ENCODE measurements at places on chromosomes 3 and 15.

- DNase-seq = no peak
Observed at GRCh38 chr15:98938105-98938417, 69.5 kb downstream of the PGPEP1L start.

DNA sequence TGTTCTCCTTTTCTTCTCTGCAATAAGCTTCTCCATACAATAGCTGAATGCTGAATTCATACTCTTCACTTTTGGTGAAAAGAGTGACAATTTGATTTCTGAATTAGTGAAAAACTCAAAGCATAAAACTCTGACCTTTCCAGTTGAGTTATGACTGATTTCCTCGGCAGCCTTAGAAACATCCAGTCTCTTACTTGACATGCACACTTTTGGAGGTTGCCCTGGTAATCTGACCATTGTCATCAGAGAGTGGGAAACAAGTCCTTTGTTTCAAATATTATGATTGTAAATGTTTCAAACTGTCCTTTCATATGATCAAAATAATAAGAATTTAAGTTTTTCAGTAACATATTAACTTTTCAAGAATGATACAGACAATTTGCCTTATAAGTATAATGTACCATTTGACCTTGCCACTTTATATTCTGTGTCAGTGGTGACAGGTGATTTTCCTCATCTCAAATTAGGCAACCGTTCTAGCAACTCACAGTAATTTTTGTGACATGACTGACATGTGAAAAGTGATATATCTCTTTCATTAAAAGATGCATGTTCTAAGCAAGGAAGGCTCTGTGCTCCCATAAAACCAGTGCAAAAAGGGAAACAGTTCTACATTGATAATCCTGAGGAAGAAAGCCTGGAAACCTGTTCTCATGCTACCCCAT, 507.6 kb upstream of the ROBO2 start:
- no peak for DNase-seq

DNA sequence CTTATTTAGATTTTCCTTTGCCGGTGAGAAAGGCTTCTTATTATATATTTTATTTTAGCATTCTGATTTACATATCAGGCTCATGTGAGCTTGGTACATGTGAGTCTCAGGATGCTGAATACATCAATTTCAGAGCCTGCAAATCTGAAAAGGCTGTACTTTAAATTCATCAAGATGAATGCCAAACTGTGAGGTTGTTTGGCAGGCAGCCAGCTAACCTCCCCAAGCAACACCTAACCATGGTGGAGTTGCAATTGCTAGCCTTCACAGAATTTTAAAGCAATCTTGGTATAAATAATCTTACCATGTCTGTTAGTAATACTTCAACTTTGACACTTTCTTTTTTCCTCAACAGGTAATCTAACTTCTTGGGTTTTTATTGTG, 252.5 kb downstream of the CDIN1 start:
- no peak for DNase-seq

- no peak for DNase-seq
Observed at GRCh38 chr3:157861076-157861765, 245.0 kb downstream of the SHOX2 start.

- DNase-seq = no peak
Observed at GRCh38 chr3:181623924-181624694, 87.6 kb upstream of the SOX2 start.

- no peak for DNase-seq
Observed at GRCh38 chr15:89141885-89142284, 53.6 kb downstream of the ABHD2 start.

DNA sequence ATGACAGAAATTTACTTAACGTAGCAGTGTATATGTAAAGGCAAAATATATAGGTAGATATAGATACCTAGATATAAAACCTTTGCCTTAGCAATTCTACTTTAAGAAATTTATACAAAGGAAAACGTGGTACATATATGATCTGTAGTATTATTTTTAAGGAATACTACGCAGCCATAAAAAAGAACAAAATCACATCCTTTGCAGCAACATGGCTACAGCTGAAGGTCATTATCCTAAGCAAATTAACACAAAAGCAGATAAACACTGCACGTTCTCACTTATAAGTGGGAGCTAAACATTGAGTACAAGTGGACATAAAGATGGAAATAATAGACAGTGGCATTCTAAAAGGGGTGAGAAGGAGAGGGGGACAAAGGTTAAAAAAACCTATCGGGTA, 14.8 kb upstream of the LIPC start:
- DNase-seq = no peak

DNA sequence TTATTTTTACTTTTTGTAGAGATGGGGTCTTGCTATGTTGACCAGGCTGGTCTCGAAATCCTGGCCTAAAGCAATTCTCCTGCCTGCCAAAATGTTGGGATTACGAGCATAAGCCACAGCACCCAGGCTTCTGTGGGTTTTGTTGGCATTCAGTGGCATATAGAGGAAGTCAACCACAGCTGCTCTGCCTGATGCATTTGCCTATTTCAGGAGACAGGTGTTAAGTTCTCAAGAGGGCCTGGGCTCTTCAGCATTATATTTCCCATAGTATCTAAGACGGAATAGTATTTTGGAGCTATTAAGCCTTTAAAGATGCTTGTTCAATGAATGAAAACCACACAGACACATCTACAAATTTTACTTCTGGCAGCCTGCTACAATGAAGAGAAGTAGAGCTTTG, 73.5 kb upstream of the CSPG5 start:
- DNase-seq = no peak

DNA sequence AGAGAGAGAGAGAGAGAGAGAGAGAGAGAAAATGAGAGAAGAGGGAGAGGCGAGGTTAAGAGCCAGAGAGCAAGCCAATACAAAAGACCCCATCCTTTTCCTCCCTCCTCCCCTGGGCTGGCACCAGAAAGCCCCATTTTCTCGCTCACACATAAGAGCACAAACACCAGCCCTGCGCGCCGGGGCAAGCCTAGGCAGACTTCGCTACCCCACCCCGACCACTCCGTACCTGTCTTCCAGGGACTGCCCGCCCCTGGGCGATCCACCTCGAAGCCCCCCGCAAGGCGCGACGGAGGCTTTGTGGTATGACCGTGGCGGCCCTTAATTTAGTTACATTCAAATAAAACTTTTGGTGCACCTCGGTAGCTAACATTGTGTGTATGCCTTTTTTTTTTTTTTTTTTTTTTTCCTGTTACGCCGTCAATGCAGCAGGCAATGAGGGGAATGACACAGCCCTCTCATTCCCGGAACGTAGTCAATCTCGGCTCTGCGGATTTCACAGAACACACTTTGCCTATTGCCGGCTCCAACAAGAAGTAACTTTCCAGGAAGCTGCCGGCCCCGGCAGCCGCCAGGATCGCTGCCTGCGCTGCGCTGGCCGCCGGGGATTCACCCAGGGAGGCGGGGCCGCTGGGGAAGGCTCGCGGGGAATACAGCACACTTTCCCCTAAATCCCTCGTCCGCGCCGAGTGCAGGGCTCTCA, 7.7 kb downstream of the BCL6 start:
- no peak for DNase-seq

- no peak for DNase-seq
Observed at GRCh38 chr15:28246605-28247004, 75.4 kb downstream of the HERC2 start.

Measured in left renal pelvis (tissue), 4 donors.